CD14-positive monocyte (primary cell): ENCODE measurements at places on chromosomes 2 and 18. TPM values are rescaled to one million over a fixed set of nuclear protein-coding genes. Genes with fewer than 3 reads are reported as not detected.

RAB6C gene
- polyA plus RNA-seq: not detected

DNA sequence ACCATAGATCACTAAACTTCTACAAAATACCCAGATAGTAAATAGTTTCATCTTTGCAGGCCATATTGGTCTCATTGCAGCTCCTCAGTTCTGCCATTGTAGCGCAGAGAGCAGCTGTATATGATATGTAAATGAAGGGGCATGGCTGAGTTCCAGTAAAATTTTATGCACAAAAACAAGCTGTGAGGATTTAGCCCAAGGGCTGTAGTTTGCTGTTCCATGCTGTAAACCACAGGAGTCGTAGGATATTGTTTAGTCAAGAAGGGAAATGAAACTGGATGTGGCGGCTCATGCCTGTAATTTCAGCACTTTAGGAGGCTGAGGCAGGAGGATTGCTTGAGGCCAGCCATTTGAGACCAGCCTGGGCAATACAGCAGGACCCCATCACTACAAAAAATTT is 83.0 kb downstream of the MGAT5 start:
- DNase-seq: no peak

DNA sequence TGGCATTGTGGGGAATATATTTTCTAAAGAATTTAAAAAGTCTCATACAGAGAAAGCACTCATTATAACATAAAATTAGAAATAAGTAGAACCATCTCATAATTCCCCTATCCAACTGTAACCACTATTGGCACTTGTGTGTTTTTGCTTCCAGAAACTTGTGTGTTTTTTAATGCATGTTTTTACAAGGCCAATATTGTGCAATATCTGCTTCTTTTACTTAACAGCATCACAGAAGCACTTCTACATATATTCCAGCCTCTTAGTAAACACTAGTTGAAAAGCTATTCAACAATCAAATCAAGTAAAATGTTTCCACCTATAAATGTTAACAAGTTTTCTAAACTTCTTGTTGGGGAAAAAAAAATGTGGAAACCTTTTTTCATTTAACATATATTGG is 132.7 kb downstream of the LRP2 start:
- DNase-seq: no peak

DNA sequence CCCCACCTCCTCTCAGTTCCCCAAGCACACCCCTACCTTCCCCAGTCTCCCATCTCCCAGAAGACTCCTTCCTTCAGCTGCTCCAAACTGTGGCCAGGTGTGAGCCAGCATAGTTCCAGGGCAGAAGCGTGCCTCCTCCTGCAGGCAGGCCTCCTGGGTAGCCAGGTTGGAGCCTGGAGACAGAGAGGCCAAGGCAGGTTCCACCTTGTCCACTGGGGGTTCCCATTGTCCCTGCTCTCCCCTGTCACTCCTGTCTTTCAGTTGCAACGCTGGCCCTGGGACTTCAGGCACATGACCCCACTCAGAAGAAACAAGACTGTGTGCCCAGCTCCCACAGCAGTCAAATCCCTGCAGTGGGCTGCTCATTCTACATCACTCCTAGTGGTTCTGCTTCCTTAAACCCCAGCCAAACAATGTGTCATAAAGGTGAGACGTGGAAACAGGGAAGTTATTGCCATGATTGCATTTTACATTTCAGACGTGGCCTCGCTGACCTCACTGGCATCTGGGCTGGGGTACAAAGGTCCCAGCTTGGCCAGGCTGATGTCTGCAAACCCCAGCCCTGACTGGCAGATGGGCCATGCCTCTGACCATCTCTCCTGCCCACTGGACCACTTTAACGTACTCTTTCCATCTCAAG is 96.5 kb upstream of the BOD1L2 start:
- no peak for DNase-seq

SERPINB2 gene
- polyA plus RNA-seq: 14.3 TPM

DNA sequence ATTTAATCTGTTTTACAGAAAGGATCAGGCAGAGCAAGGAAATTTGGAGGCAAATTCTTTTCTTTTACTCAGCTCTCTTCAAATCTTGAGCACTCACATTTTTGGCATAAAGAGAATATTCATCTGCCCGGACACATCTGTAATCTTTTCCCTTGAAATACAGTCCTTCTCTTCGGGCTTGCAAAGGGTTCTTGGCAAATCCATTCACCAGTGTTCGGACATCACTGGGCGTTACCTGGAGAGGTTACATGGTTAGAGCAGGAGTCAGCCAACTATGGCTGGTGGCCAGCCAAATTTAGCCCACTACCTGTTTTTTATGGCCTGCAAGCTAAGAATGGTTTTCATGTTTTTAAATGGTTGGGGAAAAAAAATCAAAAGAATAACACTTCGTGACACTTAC is 2.1 kb downstream of the PFN4 start:
- no peak for DNase-seq
